ENCODE measurements at places on chromosomes 4 and X. TPM values are rescaled to one million over a fixed set of nuclear protein-coding genes. Genes with fewer than 3 reads are reported as not detected.

GRCh38 chr4:94746746-94747145 is 11.0 kb upstream of the BMPR1B start:
- no peak for DNase-seq

GC gene
- total RNA-seq = not detected

- DNase-seq = no peak
Measured at GRCh38 chr4:108037884-108038283, 48.2 kb downstream of the HADH start.

GAGE12J gene
- not detected for total RNA-seq

NLGN4X gene
- total RNA-seq = 1.8 TPM

Measured in suprapubic skin (tissue), 4 donors.